GM23338 (cell line): ENCODE measurements at places on chromosomes 7 and 10.

DNA sequence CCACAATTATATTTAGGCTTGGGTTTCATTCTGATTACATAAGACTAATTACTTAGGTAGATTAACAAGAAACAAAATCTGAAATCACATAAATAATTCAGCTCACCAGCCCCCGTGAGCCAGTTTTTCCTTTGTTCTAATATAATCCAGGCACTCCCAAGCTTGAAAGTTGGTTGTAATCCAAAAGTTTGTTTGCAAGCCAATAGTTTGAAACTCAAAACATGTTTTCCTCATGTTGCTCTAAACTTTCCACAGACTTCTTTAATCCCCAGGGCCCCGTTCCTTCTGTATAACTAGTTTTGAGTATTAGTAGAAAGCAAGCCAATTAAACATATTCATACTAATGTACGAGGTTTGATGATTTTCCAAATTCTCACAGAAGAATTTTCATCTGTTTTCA, 56.1 kb downstream of the SP8 start:
- no peak for DNase-seq

DNA sequence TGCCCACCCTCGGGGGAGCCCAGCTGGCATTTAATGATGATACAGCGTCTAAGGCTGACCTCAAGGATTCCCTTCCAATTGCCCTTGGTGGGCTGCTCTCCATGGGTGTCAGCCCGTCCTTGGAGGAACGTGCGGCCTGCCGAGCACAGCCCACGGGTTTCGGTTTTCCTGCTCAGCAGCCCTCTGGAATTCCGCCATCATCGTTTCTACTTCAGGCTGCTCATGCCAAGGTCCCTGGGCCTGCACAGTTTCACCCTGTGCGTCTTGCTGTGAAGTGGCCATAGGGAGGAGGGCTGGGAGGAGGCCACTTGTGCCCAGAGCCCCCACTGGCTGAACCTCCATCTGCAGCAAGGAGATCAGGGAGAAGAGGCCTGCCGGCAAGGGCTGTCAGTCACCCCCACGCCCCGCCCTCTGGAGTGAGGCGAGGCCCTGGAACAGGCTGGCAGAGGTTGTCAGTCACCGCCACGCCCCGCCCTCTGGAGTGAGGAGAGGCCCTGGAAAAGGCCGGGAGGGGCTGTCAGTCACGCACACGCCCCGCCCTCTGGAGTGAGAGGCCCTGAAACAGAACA, 82.8 kb downstream of the CHST15 start:
- peak; percentile 99 for DNase-seq

DNA sequence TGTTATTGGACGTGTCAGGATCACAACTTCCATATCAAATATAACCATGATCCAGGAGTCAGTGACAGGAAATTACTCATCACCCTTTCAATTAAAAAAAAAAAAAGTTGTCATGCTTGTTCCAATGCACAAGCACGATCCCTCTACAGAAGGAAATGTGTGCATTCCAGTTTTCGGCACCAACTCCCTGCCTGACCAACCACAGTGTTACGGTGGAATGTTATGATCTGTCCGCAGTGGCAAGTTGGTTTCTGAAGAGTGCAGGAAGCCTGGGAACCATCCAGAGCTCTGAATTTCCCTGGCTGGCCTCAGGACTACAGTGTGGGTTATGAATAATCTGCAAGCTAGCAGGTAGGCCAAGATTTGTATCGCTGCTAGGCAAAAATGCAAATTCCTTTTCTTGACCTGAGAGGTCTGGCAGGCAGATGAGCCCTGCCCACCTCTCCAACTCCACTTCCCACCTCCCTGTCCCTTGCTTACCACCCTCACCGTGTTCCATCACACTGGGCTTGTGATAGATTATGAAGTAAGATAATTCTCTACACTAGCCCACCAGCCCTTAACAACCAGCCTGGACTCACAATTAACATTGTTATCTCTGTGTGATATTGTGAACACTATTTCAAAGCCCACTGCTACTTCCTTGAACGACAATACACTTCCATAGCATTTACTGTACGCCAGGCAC, 20.4 kb downstream of the FRMPD2 start:
- no peak for DNase-seq

DNA sequence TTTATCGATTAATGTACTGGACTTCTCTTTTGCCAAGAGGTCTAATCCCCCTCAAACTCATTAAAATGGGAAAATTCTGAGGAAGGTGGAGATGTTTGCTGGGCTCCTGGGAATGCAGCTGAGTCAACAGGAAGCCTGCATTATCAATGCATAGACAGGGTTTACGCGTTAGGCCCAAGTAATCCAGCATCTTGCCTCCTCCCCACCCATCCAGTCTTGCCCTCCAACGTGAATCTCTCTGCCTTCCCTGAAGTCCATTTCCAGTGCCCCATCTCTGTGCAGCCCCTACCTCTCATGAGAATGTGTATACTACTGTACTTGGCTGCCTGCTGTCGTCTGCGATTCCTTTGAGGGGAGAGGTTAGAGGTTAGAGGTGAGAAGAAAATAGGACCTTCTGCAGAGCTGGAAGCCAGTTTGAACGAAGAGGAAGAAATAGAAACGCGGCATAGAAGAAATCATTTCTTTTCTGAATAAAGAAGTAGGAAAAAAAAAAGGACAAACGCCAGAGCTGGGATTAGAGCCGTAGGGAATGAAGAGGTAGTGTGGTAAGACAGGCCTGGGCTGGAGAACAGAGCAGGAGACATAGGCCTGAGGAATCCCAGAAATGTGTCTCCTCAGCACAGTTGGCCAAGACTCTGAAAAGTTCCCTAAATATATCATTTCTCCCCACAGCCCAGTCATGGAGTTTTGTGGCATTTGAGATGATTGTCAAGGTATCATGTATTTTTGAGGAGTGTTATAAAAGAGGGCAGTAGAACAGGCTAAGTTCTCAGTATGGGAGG, 75.6 kb downstream of the MYOF start:
- DNase-seq: no peak

- no peak for DNase-seq
Observed at GRCh38 chr7:101781439-101781838, 36.0 kb upstream of the CUX1 start.

GRCh38 chr7:37738321-37738720, 54.8 kb downstream of the GPR141 start:
- DNase-seq: no peak

GRCh38 chr7:100413346-100413745, 15.2 kb downstream of the ZCWPW1 start:
- DNase-seq: no peak

DNA sequence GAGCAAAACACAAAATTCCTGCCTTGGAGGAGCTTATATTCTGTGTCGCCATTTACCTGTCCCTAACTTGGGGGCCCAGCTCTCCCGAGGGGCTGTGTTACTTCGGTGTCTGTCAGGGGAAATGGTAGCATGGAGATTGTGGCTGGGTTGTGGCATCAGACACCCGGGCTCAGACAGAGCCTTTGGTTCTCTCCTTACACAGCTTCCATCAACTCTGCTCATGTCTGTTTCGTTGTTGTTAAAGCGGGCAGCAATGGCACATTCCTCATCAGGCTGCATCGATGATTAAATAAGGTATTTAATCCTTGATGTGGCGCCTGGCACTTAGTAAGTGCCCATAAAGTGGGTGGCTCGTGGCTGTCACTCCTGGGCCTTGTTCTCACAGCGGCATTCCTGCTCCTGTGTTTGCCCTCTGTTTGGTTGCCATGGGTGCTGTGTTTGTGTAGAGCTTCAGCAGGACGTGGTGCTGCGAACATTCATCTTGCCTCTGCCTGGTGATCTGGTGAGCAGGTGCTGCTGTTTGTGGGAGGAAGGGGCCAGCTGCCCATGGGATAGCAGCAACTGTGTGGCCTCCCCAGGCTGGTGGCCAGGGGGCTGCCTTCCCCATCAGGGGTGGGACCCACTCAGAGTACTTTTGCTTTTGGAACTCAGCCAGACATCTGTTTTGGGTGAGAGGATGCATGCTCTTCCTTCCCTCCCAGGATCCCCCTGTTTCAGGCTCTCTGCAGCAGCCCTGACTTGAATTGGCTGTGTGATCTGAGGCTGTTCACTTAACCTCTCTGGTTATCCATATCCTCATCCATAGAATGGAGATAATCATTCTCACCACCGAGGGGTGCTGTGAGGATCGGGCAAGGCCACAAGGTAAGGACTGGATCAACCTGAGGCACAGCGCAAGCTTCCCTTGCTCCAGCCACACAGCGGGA, 207.2 kb upstream of the SVIL start:
- peak; percentile 56 for DNase-seq

- no peak for DNase-seq
Observed at GRCh38 chr10:124717911-124718741, 26.1 kb downstream of the FAM53B start.

GRCh38 chr7:65509368-65510186, 135.9 kb downstream of the ZNF92 start:
- DNase-seq: peak; percentile 49
